ENCODE measurements at places on chromosomes 6 and 20.

GRCh38 chr20:5829241-5829809, 79.1 kb downstream of the SHLD1 start:
- DNase-seq: no peak

DNA sequence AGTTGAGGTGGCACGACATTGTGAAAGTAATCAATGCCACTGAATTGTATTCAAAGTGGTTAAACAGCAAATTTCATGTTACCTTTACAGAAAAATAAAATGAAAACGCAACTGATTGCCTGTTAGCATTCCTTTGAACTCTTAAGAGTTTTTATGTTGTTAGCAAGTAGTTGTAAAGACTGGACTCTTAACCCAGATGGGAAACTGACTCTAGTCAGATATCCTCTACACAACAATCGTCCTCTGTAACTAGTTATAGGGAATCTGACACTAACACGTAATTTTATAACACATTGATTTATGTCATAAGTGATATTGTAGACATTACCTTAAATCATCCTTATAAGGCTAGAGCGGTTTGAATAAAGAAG, 3.0 kb upstream of the FBXO9 start:
- DNase-seq: no peak

GRCh38 chr6:119454714-119455113, 105.2 kb upstream of the MAN1A1 start:
- DNase-seq: no peak

GRCh38 chr20:25280051-25280573, 32.2 kb downstream of the PYGB start:
- DNase-seq: no peak

GRCh38 chr6:5667737-5668136, 339.0 kb downstream of the NRN1 start:
- no peak for DNase-seq

- DNase-seq: peak; percentile 74
Measured at GRCh38 chr20:51306521-51307358, 235.8 kb downstream of the NFATC2 start.

DNA sequence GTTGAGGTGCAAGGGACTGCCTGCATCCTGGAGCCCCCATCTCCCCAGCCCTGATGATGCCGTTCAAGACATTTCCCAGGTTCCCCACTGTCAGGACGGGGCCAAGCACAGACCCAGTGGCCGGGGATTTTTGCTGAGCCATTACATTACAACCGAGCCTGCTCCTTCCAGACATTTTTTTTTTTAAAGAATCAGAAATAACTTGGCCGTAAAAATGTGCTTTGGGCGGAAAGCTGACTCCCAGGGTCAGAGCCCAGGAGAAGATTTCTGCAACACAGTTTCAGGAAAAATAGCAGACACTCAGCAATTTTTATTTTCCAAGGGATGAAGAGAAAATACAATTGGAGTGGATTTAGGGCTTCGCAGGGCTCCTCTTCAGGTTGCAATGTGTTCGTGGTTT, 87.9 kb downstream of the LRFN2 start:
- no peak for DNase-seq

- DNase-seq: no peak
Measured at GRCh38 chr6:36605560-36606391, 11.6 kb downstream of the SRSF3 start.

- no peak for DNase-seq
Measured at GRCh38 chr6:116616737-116617053, 416 bp downstream of the RSPH4A start.

Measured in stimulated activated CD4-positive, alpha-beta T cell treated with anti-CD3 and anti-CD28 coated beads, Interleukin-12 subunit alpha, Interleukin-12 subunit beta, amount 100 ng/mL, for 4 hours (primary cell).